Epithelial cell of prostate (primary cell): ENCODE measurements at places on chromosomes 2 and 18.

- no peak for DNase-seq
Measured at GRCh38 chr18:59454909-59455727, 96.1 kb upstream of the LMAN1 start.

DNA sequence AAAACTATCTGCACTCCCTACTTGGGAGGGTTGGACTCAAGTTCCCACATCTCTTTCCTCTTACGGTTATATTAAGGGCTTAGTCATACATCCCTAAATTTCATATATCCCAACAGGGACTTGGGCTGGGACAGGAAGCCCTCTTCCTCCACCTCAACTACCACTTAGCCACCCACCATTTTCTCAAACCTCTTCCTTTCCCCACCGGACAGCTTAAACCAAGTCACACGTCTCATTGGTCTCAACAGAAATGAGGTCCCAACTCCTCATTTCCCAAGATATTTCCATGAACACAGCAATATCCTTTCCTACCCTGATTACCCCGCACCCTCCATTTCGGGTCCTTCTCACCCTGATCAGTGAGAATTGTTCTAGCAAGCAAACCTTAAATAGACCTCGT lies 736 bp downstream of the ZSCAN30 start:
- no peak for DNase-seq

GRCh38 chr2:28322981-28323396 lies 69.7 kb upstream of the FOSL2 start:
- no peak for DNase-seq

DNA sequence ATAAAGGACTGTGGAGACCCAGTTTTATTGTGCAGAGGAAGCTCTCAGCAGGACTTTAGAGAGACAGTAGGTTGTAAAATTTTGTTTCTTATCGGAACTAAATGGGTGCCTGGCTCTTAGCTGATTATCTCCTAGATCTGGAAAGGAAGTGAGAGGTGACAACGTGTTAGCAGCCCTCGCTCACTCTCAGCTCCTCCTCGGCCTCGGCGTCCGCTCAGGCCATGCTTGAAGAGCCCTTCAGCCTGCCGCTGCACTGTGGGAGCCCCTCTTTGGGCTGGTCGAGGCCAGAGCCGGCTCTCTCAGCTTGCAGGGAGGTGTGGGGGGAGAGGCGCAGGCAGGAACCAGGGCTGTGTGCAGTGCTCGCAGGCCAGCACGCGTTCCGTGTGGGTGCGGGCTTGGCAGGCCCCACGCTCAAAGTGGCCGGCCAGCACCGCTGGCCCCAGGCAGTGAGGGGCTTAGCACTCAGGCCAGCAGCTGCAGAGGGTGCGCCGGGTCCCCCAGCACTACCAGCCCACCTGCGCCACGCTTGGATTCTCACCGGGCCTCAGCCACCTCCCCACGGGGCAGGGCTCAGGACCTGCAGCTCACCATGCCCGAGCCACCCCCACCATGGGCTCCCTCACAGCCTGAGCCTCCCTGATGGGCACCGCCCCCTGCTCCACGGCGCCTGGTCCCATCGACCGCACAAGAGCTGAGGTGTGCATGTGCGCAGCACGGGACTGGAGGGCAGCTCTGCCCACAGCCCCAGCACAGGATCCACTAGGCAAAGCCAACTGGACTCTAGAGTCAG lies 4.6 kb upstream of the MFF start:
- no peak for DNase-seq

DNA sequence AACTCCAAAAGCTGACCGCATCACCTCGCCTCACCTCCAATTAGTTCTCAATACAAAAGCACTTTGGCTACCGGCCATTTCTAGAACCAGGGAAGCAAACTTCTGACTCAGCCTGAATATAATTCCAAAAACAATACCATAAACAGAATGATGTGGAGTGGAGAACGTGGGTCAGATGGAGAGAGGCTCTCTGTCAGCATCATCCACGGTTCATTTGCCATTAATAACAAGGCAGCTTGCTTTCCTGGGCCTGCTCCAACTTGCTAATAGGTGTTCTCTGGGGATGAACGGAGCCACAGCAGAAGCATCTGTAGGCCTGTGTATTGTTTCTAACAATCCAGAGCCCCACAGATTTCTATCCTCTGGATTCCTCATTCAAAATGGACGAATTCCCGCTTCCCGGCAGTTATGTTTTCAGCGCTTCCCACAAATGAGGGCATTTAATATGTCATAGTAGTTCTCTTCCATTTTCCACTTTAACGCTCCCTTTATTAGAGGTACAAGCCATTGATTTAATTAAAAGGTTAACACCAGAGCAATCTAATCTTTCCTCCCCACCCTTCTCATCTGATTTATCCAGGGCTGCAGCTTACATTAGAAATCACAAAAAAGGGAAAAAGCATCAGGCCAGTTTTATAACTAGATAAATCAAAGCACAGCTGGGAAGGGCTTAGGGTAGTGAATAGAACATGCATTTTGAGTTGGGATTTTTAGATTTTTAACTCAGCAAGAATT lies 23.2 kb upstream of the CNTNAP5 start:
- no peak for DNase-seq

DNA sequence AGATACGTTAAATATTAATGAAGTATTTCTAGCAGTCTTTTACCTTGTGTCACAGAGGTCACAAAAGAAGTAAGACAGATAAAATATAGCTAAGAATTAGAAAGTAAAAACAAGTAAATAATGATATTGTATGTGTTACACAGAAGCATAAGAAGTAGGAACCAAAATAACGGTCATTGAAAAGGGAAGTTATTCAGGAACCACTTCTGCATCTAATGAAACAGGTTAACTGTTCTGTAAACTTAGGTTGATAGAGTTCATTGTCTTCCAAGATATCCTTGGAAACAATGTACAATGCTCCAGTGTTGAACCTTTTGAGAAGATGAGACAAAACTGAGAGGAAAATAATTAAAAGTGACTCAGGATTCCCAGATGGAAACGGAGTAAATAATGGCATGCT lies 57.1 kb upstream of the CD302 start:
- DNase-seq = no peak

DNA sequence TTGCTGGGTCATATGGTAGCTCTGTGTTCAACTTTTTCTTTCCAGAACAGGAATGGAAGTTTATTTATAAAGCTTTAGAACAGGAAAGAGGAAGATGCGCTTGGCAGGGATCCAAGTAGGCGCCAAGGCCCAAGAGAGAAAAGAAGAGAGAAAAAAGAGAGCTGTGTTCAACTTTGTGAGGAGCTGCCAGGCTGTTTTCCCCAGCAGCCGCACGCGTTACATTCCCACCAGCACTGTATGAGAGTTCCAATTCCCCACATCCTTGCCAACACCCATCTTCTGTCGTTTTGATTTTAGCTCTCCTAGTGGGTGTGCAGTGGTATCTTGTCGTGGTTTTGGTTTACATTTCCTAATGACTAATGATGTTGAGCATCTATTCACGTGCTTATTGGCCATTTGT lies 51.4 kb downstream of the KCNF1 start:
- no peak for DNase-seq

GRCh38 chr2:184769023-184769422 lies 170.7 kb downstream of the ZNF804A start:
- DNase-seq = no peak

GRCh38 chr2:76044701-76045100 lies 334.0 kb upstream of the GCFC2 start:
- no peak for DNase-seq

DNA sequence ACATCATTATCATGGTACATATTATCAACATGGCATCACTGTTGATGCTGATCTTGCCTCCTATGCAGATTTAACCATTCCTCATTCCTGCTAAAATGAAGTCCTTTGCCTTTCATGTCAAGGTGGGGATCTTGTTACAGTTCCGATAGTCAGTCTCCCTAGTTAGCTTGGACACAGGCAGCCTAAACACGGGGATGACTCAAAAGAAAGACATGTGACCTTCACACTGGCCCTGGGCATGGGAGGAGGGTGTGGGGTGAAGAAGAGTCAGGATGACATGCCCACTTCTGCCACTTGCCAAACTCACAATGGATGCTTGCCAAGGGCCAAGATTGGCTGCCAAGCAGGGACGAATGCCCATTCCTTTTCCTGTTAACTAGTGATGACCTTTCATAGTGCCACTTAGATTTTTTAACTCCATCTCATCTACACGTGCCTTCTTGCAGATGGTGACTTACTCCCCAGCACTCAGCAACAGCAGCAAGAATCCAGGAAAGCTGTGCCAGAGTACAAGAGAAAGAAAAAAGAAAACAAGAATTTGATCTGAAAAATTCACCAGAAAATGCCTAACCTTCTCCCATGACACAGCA lies 13.9 kb upstream of the SLC1A4 start:
- DNase-seq = no peak

DNA sequence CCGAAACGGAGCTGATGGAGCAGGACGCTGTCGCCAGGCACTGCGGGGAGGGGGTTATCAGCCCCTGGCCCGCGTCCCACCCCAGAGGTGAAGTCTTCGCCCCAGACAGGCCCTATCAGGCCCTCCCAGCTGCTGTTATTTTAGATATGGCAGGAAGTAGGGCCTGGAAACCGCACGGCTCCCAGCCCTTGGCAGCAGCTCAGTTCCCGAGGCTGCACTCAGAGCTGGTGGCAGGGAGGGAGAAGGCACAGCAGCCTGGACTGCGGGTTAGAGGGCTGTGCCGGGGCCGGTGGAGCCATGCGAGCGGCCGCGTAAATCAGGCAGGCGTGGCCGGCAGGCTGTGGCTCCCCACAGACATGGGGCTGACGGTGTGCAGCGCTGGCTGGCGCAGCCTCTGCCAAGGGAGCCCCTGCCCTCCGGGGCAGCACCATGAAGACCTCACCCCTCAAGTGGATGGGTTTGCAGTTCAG lies 111.4 kb downstream of the NFATC1 start:
- DNase-seq = no peak

DNA sequence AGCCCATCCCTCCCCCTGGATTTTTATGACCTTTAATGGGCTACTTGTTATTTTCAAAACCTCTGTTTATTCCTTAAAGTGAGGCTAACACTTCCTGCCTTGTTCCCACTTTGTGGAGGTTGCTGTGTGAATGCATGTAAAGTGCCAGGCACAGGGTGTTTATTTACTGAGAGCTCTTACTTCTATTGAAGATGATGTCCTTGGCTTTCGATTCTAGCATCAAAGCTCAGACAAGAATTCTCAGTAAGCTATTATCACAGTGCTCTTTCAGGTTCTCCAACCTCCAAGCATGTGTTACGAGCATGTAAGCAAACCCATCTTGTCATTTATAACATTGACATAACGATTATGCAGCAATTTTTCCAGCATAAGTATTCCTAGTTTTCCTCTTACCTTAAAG lies 44.2 kb downstream of the DPYSL5 start:
- DNase-seq = no peak

GRCh38 chr18:5297597-5297996 lies 2.1 kb upstream of the ZBTB14 start:
- DNase-seq = no peak

GRCh38 chr18:13137670-13138419 lies 80.7 kb upstream of the LDLRAD4 start:
- no peak for DNase-seq

DNA sequence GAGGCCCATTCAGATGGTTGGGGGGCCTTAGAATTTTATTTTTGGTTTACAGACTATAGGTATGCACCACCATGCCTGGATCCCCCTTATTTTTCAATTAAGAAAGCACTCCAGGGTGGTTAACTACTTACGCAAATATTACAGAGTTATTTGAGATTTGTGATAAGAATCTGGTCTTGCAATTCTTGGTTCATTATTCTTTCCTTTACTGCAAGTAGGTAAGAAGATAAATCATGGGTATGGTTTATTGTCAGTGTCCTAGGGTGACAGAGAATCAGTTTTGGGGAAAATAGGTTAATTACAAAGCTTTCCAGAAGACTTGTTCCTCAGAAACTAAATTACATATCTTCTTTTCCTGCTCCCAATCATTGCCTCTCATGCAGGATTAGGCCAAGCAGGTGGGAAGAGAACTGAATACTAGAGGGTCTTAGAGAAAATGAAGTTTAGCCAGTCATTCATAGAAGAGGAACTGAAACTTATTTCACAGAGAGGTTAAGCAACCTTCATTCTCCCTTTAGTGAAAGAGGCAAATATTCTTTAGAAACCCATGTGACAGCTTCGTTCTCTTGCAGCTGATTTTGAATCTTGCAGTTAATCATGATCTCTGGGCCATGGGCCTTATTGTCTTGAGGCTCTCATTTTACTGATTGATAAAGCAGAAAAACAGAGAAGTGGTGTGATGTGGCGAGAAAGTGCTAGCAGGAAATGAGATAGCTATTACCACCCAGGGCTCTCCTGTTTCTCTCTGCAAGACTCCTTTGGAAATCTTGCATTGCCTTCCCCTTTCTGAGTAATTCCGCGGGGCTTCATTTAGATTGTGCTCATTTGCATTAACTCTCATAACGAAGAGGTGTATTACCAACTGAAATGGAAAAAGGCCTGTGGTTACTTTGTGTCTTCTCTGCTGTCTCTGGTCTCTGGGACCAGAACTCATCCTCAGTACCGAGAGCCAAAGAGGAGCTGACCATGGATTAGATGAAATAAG lies 44.8 kb upstream of the ARHGAP25 start:
- DNase-seq = no peak
